ENCODE measurements at places on chromosomes 2 and 18. TPM values are rescaled to one million over a fixed set of nuclear protein-coding genes. Genes with fewer than 3 reads are reported as not detected.

- no peaks in the 10 kb centered on the region for H3K36me3 ChIP-seq
- DNase-seq, result no peak
- no peak overlapping the region for H3K4me3 ChIP-seq
- H3K27me3 ChIP-seq, result no peaks in the 10 kb centered on the region
Observed at GRCh38 chr2:139478165-139478914, 698.1 kb upstream of the NXPH2 start.

DNA sequence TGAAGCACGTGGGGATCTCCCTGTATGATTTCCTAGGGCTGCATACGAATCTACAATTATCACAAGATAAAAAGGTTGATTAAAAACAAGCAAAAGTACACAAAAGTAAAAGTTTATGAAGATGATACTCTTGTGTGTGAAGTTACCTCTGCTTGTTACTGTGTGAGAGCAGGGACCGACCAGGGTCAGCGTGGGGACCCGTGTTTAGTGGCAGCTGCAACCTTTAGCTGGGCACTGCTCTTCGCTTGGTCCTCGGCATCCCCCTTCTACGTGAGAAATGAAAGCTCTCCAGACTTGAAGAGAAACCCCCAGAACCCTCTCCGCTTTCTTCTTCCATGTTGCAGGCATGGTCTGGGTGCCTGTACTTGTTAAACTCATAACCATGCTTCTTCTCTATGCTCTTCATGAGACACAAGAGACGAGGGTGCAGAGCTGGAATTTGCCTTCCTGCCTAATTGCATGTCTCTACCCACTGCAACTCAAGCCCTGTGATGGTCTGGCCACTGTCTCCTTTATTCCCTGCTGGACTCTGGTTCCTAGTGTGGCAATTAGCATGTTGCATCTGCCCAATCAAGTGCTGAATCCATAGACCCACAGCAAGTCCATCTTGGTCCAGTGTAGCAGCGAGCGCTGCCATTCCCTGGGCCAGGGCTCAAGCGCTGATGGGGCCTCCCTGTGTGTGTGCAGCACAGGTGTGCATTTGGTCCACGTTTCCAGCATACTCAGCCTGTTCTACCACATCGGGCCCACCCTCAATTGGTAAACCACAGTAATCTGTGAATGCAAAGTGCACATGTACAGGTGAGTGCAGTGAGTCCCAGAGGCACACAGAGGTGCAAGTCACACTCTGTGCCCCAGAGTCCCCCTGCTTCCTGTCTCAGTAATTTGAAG, 88.5 kb downstream of the TWIST2 start:
- H3K4me1 ChIP-seq, result peaks cover 14% of the 10 kb centered on the region
- H3K27me3 ChIP-seq, result no peaks in the 10 kb centered on the region
- no peak overlapping the region for H3K4me3 ChIP-seq
- DNase-seq, result peak; percentile 48
- no peaks in the 10 kb centered on the region for H3K36me3 ChIP-seq
- no peak overlapping the region for H3K27ac ChIP-seq

CNRIP1 gene
- total RNA-seq, result 13.5 TPM

DNA sequence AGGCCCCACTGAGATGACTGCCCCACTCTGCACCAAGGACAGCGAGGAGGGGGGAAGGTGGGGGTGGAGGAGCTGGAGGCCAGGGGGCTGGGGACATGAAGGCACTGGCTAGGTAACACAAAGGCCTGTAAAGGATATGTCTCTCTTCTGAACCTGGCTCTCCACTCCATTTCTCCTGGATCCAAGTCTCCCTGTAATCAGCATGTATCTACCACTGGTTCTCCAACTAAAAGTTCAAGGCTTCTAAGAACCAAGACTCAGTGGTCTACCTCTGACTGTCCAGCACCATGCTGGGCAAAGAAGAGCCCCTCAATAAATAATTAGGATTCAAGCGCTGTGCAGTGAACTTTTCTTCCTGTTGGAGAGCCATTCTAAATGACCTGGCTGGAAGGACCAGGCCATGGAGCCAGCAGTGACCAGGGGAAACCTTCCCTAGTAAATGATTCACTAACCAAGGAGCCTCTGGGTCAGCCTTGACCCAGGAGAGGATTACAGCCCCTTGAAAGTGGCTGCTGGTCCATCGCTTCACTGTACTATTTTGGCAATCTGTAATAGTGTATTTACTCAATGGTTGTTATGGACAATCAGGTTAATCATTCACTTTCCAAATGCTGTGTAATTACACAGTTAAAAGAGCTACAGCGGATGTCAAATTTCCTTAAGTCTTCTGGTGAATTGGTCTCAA, 73.2 kb downstream of the BCL11A start:
- peak overlapping the region; percentile 91 for H3K27ac ChIP-seq
- no peaks in the 10 kb centered on the region for H3K36me3 ChIP-seq
- DNase-seq, result no peak
- no peak overlapping the region for H3K4me3 ChIP-seq
- no peaks in the 10 kb centered on the region for H3K27me3 ChIP-seq
- H3K4me1 ChIP-seq, result peaks cover 48% of the 10 kb centered on the region

- H3K36me3 ChIP-seq, result no peaks in the 10 kb centered on the region
- no peak for DNase-seq
- no peak overlapping the region for H3K27ac ChIP-seq
- H3K27me3 ChIP-seq, result peaks cover 4% of the 10 kb centered on the region
Observed at GRCh38 chr18:37424507-37424906, 141.1 kb downstream of the CELF4 start.

BABAM2 gene
- 23.7 TPM for total RNA-seq

DNA sequence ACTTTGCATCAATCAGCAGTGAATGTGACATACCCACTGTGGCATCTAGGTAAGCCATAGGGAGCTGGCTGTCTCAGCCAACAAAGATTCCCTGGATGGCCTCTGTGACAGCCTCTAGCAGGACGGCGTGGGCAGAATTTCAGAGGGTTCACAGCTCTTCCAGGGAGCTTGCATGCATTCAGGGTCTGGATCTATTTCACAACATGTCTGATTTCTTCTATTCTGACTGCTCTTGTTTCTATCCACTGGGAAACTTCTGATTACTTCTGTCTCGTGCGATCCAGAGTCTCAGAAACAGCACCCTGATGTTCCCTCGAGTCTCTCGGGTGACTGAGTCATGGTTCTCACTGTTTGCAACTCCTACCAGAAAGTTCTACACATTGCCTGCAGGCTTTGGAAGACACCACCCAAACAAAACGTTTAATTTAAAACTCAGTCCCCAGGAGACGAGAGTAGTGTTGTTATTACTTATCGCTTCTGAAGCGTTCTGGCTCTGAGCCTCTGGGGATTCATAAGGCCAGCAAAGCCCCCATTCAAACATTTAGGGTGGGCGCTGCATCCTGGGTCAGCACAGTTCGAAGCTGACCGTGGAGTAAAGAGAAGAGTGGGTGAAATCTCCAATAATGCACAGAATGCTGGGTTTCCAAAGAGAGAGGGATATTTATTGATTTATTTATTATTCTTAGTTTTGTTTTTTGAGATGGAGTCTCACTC, 41.9 kb upstream of the ODC1 start:
- no peaks in the 10 kb centered on the region for H3K36me3 ChIP-seq
- peaks cover 8% of the 10 kb centered on the region for H3K27me3 ChIP-seq
- peak; percentile 10 for DNase-seq
- H3K4me1 ChIP-seq, result peaks cover 8% of the 10 kb centered on the region

DNA sequence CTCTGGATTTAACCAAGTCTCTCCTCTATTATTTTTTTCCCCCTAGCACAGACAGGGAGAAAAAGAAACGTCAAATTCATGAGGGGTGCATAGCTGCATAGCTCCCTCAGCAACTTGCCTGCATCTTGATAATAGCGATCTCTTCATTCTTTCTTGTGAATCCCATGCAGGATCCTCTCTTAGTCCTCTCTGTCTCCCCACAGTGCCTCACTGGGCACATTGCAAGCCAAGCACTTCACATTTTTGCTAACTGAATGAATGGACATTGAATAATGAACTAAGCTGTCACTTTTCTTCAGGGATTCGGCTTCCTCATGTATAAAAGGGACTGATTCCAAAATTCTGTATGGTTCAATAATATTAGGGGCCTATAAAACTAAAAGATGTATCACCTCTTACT, 2.9 kb upstream of the EPB41L3 start:
- H3K36me3 ChIP-seq, result no peaks in the 10 kb centered on the region
- peaks cover 11% of the 10 kb centered on the region for H3K27me3 ChIP-seq
- no peak overlapping the region for H3K4me3 ChIP-seq
- no peak overlapping the region for H3K27ac ChIP-seq
- no peak for DNase-seq
- H3K4me1 ChIP-seq, result peaks cover 14% of the 10 kb centered on the region

DNA sequence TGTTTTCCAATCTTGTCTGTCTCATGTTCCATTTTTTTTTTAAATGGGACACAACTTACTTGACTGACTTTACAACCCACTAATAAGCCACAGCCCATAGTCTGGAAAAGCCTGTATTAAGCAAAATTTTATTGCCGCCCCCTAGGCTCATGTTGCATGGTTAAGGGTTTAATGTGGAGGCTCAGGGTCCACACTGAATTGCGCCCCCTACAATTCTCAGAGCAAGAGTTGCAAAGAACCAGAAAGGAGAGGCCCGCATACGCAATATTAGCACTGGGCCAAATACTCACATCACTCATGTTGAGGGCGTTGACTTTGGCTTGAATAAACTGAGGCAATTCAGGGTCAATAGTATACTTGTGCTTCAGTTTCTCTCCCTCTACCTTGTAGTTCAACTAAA, 65.5 kb downstream of the NEB start:
- H3K4me3 ChIP-seq, result no peak overlapping the region
- DNase-seq, result no peak
- no peaks in the 10 kb centered on the region for H3K36me3 ChIP-seq
- H3K4me1 ChIP-seq, result no peaks in the 10 kb centered on the region
- no peak overlapping the region for H3K27ac ChIP-seq
- no peaks in the 10 kb centered on the region for H3K27me3 ChIP-seq

DNA sequence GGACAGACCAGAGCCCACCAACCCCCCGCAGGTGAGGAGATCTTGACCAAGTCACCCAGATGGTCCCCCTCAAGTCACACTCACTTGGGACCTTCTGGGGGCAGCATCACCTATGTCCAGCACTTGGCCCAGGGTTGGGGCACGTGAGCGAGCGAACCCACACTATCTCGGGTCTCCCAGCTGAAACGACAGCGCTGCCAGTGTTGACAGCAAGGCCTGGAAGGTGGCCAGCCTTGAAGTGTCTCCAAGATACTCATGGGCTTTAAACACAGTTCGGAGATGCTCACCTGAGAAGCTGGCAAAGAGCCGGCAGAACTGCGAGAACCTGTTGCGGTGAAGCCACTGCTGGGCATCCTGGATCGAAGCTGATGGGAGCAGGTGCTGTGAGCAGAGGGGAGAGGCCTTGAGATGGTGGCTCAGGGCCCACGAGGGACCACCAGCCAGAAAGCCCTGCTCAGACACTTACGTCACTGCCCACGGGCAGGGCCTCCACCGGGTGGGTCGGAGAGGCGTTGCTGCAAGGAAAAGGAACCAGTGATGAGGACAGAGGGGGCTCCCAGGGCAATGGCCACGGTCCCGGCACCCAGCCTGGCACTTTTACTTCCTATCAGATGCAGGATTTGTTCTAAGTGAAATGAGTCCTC, 47.5 kb downstream of the TFCP2L1 start:
- H3K36me3 ChIP-seq, result peaks cover 70% of the 10 kb centered on the region
- H3K4me3 ChIP-seq, result no peak overlapping the region
- no peaks in the 10 kb centered on the region for H3K27me3 ChIP-seq

UGT1A10 gene
- not detected for total RNA-seq

GRCh38 chr18:7856733-7857132, 289.6 kb downstream of the PTPRM start:
- no peaks in the 10 kb centered on the region for H3K27me3 ChIP-seq
- H3K36me3 ChIP-seq, result no peaks in the 10 kb centered on the region
- no peak for DNase-seq
- peaks cover 3% of the 10 kb centered on the region for H3K4me1 ChIP-seq

DNA sequence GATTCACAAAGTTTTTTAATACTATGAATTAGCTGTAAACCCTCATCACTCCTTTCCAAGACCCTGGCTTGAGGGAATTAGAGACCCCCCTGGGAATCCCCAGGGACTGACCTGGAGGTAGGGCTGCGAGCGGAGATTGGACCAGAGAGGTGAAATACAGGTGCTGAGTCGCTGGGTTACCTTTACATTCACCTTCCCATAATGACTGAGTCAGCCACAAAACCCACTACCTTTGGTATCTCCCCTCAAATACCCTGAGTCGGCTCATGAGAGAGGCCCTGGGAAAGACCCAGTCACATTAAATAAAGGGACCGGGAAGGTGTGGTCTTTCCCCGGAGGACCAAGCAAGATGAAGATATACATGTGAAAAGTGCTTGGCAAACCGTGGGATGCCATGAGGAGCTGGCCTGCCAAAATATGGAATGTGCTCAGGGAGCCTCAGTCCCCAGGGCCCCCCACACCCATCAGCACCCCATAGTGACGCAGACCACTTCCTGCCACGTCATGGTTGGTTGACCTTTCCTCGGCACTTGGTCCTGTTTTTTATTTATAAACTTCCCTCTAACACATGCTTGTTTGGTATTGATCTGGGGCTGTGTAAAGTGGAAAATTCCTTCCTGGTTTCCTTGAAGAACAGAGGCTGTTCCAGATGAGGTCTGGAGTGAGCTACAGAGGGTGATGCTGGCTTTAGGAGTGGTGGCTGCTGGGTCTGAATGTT, 51.4 kb downstream of the IL1RL2 start:
- peaks cover 16% of the 10 kb centered on the region for H3K36me3 ChIP-seq
- H3K27me3 ChIP-seq, result no peaks in the 10 kb centered on the region
- DNase-seq, result no peak
- H3K4me3 ChIP-seq, result no peak overlapping the region
- peaks cover 16% of the 10 kb centered on the region for H3K4me1 ChIP-seq

GRCh38 chr2:50956886-50957285, 75.0 kb downstream of the NRXN1 start:
- H3K27ac ChIP-seq, result no peak overlapping the region
- H3K36me3 ChIP-seq, result no peaks in the 10 kb centered on the region

GRCh38 chr2:26292646-26293045, 47.9 kb downstream of the HADHB start:
- H3K36me3 ChIP-seq, result peaks cover 16% of the 10 kb centered on the region
- no peak overlapping the region for H3K27ac ChIP-seq
- no peak for DNase-seq
- no peaks in the 10 kb centered on the region for H3K27me3 ChIP-seq
- H3K4me3 ChIP-seq, result no peak overlapping the region
- peaks cover 2% of the 10 kb centered on the region for H3K4me1 ChIP-seq

DNA sequence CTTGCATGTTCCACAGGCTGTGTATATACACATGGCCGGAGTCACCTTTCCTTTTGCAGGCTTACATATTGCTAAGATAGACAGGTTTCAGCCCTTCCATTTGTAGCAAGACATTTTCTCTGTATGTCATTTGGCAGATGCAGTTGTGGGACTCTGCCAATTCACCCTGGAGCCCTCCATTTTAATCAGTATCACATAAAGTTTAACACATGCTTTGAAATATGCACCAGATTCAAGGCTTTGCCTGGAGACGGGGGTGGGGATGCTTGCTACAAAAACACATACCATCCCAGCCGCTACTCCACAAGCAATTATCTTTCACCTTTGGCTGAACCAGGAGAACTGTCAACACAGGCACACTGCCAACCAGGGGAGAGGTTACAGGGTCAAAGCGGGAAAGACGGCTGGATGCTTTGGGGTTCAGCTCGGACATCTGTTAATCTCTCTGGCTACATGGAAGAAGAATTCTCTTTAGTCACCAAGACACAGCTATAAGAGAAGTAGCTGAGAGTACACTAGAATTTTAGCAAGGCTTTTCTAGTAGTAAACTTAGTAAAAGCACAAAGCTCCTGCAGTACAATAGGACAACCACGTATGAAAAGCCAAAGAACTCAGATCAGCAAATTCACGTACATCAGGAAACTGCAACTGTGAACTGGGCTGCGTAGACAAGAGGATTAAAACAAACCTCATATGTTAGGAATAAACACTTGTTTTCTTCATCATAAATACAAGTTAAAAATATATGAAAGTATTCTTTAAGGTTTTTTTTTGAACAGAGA, 130.9 kb downstream of the EXOC6B start:
- H3K4me3 ChIP-seq, result no peak overlapping the region
- no peak for DNase-seq
- no peak overlapping the region for H3K27ac ChIP-seq
- H3K4me1 ChIP-seq, result peaks cover 15% of the 10 kb centered on the region
- H3K36me3 ChIP-seq, result no peaks in the 10 kb centered on the region
